ENCODE measurements at places on chromosomes 6 and 20.

- DNase-seq = peak; percentile 49
These were observed 22.2 kb downstream of the RWDD2A start for GRCh38 chr6:83215131-83216047.

GRCh38 chr20:1292620-1293019 lies 26.5 kb downstream of the SNPH start:
- DNase-seq = no peak

GRCh38 chr6:54086439-54086838 lies 24.8 kb upstream of the MLIP start:
- DNase-seq = no peak

DNA sequence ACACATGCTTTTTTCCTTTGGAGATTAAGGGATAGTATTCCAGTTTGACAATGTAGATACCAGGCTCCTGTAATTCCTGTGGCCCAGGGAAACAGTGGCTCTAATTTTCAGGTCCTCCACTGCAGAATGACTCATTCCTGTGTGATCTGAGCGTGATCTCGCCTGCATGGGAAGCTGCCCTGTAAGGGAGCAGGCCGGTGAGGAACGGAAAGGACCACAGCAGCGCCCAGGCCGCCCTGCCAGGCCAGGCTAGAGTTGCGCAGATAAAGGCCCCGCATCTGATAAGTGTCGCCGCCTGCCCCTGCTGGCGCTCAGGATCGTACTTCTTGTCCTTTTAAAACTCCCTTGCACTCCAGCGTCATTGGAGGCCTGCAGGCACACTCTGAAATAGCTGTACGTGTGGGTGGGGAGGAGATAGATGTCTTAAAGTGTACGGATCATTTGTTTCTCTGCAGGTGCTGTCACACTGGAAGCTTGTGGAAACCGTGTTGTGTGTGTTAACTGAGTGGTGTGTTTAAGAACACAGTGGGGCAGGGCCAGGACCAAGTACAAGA lies 60.7 kb downstream of the SYNJ2 start:
- no peak for DNase-seq

DNA sequence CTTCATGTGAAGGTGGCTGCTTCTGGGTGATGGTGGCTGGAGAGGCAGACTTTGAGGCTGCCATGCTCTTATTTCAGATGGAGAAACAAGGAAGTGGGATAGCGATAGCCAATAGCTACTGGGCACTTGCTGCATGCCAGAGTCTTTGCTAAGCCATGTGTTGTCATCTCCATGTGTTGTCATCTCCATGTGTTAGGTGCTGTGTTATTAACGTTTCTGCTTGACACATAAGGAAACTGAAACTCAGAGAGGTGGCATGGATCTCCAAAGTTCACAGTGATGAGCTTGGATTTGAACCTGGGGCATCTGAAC lies 16.9 kb downstream of the KIAA1755 start:
- no peak for DNase-seq

DNA sequence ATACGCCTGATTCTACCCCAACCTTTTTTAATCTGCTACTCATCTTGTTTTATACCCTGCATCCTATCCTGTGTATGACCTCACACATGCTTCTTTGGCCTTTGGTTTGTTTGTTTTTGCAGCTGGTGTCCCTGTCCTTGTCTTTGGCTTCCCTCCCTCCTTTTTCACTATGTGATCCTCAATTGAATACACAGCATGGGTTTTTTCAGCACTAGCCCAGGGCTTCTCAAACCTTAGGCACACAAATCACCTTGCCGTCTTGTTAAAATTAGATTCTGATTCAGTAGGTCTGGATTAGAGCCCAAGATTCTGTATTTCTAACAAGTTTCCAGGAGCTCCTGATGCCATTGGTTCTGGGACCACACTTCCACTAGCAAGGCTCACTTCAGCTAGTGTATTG lies 321.5 kb upstream of the MAN1A1 start:
- DNase-seq = no peak

DNA sequence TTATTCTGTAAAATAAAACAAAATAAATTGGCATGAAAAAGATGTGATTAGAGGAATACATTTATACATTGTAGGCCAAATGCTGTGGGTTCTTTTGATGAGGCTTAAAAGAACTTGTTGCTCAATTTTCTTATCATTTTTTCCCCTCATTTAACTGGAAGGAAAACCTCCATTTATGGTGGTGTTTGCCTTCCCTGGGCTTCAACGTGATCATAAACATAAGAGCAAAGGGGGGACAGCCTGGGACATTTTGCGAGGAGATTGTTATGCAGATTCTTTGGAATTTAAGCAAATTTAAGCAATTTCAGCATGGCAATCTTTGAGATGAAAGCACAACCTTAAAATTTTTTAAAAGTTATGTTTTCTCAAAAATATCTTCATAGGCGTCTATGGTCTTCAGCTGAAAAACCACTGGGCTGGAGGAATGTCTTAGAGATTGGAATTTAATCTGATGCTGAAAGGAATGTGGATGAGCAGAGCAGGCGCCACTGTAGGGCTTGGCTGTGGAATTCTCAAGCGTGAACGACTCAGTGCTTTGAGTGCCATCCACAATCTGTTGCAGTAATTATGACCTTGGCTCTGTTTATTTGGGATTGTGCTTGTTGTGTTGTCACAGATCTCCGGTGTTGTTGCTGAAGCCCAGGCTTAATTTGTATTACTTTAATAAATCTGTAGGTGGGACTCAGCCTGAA lies 149.4 kb upstream of the MLIP start:
- peak; percentile 43 for DNase-seq

DNA sequence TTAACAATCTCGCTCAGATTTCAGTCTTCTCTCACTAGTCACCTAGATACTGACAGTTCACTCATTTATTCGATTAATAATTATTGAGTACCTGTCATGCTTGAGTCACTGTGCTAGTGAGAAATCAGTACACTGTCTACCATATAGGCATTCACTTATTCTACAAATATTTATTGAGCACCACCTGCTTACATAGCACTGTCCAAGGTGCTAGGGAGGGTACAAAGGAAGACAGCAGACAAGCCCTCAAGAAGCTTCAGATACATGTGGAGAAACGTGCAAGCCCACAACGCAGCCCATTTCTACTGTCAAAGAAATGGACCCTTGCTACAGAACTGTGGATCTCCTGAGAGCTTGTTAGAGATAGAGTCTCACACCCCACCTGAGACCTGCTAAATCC lies 85.1 kb upstream of the SNAP25 start:
- no peak for DNase-seq

GRCh38 chr6:114747995-114748625 lies 405.3 kb upstream of the HS3ST5 start:
- DNase-seq = peak; percentile 36

- peak; percentile 39 for DNase-seq
These were observed 523 bp downstream of the CPXM1 start for GRCh38 chr20:2799688-2800520.

DNA sequence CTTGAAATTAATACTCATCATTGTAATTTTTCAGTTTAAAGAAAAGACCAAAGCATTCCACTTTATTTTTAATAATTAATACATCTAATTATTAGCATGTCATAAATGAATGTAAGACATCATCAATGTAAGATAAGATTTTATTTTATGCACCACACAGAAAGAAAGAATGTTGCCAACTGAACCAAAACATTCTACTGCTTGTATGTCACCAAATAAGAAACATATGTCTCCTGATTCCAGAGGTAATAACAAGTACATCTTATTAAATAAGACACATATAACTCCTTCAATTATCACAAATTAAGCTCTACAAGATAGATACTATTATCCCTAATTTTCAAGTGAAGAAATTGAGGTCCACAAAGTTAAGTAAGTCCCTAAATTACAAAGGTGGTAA lies 189.5 kb downstream of the GMDS start:
- no peak for DNase-seq

Measured in WTC11 (cell line).